ENCODE measurements at places on chromosomes 3 and 15.

DNA sequence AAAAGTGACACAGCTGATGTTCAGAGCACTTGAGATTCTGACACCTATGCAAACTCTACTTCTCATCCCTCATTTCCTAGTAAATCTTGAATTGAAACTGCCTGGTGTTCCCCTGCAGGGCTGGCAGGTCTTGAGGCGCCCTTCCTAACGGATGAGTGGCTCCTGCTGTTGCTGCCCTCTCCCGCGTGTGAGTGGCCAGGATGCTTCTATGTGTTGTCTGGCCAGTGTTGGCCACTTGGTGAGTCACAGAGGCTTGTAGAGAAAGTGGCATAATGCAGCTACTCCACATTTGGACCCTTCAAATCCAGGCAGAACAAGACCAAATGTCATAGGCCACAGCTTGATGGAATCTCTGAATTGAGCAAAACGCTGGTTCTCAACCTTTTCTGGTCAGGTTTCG is 63.6 kb downstream of the MOBP start:
- DNase-seq = no peak

DNA sequence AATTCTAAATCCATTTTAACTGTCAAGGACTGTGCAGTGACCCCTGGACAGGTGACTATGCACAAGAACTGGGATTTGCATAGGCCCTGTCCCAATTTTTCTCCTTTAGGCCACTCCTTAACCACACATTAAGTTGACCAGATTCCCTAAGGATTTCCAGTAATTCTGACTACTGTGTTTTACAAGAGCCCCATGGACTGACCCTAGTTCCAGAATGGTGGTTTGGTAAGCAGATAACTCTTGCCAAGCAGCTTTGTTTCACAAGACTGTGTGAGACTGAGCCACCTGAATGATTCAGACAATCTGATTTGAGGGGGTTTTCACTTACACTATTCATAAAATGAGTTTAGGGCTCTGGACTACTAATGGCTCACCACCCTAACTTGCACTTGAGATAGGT is 535.8 kb downstream of the ZBBX start:
- DNase-seq = no peak

DNA sequence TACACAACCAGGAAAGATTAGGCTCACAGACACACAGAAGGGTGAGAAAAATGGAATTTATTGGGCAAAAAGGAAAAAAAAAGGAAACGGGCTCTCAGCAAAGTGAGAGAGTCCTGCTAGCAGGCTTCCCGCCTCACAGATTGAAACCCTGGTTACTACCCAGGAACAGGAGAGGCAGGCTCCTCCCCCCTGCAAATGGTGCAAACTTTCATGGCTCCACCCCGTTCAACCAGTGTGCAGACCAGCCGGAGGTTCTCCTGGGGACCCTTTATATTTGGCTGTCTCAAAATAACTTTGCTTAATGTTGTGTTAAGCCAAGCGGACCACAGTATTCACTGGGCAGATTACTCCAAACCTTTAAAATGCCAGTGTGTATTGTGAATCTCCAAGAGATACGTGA is 40.3 kb downstream of the IL1RAP start:
- DNase-seq = no peak

DNA sequence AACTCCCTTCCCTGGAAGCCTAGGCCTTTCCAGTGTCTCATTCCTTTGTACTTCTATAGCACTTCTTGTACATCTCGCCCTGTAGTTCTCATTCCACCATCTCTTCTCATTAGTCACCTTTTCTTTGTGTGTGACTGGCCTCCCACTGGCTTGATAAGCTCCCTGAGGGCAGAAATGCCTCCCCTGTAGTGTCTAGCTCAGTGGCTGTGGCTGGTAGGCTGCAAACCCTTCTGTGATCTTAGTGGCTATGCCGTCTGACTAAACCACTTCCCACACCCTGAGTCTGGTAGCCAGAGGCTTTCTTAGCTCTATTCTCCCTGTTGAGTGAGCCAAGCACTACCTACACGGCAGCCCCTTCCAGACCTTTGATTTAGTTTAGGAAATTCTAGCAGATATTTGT is 24.4 kb upstream of the TNFAIP8L3 start:
- no peak for DNase-seq

DNA sequence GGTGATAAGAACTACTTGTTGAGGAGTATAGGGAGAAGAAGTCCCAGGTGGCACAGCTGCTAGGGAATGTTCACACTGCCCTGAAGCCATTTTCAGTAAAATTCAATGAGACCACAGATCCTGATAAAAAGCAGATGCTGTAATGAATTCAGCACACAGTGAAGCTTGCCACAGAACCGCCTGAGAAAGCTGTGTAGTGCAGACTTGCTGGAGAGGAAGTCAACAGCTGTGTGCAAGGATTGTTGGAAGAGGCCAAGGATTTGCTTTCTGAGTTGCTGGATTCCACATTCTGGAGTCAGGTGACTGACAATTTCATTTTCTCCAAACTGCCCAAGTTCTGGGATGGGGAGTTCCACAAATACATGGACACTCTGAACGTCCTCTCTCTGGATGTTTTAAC is 70.9 kb downstream of the ANP32A start:
- no peak for DNase-seq

DNA sequence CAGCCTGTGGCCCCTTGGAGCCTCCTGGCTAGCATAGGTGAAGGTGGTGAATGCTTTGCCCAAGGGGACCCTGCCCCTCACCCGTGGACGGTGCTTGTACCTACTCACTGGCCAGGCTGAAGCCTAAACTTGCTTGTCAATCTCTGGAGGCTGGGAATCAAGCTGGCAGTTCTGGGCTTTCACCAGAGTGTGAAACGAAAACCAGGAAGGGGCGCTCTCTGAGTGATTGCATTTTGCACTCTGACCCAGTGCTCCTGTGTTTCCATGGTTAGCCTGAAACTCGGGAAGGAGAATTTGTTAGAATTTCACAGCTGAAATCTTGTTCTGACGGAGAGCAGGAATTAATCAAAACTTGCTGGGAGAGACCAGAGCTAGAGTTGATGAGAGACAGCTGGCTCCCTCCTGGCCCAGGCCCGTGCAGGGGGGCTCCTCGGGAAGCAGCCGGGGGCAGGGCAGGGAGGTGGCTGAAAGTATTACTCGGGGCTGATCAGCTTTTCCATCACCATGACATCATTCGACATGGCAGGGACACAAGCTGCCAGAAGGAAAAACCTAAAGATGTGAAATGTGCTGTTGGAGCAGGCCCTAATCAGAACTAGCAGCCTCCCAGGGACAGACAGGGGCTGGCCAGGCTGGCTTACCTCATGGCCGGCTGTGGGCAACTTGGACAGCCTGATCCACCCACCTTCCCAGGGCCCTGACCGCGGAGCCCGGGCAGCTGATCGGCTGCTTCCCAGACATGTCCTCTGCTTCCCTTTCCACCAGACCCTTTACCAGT is 323.6 kb upstream of the CTDSPL start:
- no peak for DNase-seq

- no peak for DNase-seq
Observed at GRCh38 chr3:117454908-117455307, 745.3 kb downstream of the TUSC7 start.

DNA sequence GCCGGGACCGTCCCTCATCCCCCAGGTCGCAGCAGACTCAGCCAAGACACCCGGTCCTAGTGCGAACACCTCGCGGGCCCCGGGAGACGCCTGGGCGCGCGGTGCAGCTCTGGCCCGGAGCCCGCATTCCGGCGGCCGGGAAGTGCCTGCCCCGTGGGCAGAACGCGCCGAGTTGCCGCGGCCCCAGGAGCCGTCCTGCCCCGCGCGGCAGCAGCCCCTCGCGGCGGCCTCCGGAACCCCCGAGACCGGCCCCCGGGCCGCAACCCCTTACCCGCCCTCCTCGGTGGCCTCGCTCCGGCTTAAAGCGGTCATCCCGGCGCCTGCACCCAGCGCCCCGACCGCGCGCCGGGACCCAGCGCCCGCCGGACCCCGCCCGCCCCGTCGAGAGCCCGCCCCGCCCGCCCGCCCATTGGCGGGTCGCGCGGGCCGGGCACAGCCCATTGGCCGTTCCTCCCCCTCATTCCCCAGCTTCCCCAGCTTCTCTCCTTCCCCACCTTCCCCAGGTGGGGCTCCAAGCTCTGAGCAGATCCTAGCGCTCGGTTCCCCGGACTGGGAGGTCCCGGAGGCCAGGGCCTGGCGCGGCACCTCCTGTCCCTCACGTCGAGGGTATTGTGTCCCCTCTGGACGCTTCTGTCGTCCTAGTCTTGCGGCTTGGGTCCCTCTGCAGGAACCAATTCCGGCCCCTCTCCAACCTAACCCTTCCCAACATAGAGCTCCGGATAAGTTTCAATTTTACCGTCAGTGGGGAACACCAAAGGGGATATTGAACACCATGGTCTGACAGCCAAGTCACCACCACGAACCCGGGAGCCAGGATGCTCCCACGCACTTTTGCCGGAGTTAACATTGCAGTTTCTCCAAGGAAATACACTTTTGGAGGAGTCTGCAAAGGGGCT is at the start of gene GRAMD2A:
Gene GRAMD2A, minus strand, starts transcription at position 328 of the 896 bp plus-strand sequence.
- no peak for DNase-seq

DNA sequence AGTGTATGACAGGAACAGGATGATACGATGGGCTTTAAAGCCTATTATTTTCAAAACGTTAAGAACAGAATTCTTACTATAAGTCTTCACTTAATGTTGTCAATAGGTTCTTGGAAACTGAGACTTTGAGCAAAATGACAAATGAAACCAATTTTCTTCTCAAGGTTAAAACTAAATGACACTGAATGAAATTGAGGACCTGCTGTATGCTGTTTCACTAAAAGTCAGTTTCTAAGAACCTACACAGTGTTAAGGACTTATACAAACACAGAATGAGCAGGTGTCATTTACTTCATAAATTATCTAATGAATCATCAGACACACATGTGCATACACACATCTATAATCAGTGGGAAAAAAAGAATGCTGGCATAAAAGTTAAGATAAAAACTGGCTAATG is 106.9 kb downstream of the RFTN1 start:
- DNase-seq = no peak

DNA sequence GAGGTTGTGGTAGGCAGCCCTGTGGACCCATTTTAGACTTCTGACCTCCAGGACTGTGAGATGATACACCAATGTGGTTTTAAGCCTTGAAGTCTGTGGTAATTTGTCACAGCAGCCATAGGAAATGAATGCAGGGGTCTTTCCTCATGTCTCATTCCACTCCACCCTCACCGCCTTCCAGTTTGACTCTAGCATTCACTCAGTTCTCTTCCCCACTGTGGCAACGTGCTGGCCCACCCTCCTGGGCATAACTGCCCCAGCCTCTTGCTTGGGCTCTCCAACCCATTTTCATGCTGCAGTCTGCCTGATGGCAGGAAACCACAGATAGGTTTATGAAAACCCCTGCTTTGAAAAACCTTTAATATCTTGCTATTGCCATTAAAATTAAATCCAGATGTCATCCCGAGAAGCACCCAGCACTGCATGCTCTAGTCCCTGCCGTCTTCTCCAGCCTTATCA is 7.3 kb upstream of the TRNT1 start:
- DNase-seq = no peak

DNA sequence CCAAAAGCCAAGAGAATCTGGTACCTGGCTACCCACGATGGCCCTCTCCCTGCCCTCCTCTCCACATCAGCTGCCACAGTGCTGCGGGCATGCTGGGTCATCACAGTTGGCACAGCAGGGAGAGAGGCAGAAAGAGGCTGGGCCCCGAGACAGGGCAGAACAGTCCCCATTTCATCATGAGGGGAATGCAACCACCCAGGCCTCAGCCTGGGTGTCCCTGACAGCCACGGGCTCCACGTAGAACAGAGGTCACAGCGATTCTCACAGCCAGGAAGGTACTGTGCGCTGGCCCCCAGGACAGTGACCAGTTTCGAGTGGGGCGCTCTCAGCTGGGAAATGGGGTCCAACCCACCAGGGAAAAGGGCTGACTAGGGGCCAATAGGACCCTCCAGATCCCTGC is 6.3 kb downstream of the LIPC start:
- no peak for DNase-seq

DNA sequence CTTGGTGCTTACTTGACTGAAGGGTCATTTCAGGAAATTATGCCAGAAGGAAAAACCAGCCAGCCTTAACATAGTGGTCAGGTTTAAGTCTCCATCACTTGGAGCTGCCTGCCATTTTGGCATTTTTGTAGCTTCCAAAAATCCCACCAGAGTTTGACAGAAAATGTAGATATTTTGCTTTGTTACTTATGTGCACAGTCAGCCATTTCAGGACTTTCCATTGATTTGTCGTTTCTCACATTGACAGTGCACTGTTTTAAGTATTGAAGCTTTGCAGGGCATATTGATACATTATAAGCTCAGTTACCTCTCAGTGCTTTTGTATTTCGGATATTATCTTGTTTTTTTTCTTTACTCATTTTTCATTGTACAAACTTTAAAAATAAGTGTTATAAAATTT is 89.0 kb upstream of the ANKRD34C start:
- DNase-seq = no peak

DNA sequence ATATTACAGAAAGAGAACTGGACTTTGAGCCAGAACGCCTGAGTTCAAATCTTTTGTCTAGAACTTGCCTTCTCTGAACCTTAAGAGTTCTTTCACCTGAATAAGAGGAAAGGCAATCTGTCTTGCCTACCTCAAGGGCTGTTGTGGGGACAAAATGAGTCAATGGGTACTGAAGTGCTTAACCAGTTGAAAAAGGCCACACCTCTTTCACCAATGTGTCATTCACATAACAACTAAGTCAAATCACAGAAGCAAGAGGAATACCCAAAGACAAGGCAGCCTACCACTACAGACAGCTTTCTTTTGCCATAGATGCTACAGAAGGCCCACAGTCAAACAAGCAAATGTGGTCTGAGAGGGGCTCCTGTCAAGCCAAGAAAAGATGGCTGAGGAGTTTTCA is 39.7 kb downstream of the NBEAL2 start:
- DNase-seq = no peak

GRCh38 chr15:80568298-80568697 is 126.8 kb upstream of the ABHD17C start:
- no peak for DNase-seq
